Left lung (tissue), 14 donors: ENCODE measurements at places on chromosomes 1 and 21.
A peak's percentile ranks its signal among the peaks of the same experiment; 100 is the strongest.

DNA sequence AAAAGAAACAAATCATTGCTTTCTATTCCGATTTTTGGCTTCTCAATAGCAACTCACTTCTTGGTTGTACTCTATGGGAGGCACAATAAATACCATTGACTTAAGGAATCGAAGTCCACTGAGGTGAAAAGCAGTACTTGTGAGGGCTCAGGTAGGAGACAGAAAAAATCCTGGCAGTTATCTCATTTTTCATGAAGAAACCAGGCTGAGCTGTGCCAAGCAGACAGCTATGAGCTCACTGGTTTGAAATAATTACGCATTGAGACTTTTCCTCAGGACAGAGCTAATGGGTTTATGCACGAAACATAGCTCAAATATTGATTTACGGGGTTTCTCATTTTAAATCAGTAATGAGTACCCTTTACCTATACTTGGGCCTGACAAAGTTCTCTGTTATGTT is 18.5 kb downstream of the COLGALT2 start:
- no peak for DNase-seq

GRCh38 chr1:54972436-54972835 is 8.0 kb upstream of the TMEM61 start:
- DNase-seq: no peak

DNA sequence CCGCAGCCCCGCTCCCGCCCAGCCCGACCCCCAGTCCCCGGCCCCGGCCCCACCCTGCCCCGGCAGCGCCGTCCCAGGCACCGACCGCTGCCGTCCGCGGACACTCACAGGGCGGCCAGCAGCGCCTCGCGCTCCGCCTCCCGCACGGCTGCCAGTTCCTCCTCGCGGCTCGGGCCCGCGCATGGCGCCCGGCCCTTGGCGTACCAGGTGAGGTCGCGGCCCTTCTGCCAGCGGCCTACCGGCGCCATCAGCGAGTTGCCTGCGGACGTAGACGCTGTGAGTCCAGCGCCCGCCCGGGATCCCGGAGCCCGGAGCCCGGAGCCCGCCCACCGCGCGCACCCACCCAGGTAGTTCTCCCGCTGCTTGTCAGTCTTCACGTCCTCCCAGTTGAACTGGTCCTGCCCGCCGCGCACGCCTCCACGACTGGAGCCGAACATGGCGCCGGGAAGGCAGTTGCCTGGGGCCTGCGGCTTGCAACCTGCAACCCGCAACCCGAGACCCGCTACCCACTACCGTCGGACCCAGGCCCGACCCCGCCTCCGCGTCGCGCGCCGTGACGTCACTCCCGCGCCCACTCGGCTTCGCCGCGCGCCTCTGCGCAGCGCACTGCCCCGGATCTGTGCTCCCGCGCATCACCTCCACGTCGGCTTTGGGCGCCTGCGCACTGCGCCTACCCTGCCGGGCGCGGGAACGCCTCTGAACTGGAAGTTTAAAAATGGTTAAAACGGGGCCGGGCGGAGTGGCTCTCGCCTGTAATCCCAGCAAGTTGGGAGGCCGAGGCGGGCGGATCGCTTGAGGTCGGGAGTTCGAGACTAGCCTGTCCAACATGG is at the start of gene C1orf35:
Gene C1orf35, minus strand, starts transcription at position 535 of the 830 bp plus-strand sequence. Its CDS starts 98 bp downstream, at position 437.
- DNase-seq: peak; percentile 97

DNA sequence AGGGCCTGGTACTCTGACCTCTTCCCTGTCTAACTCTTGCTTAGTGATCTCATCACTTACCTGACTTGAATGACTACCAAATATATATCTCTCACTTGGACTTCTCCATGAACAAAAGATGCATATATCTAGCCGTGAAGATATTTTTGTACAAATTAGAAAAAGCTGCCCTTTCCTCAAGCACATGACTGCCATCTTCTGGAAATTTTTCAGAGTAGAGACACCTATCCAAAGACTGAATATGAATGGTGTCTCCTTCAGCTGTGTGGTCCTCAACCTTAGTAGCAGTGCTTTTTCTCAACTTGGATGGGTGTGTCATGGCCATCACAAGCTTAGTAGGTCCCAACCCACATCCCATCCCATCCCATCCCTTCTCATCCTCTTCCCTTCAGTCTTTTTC is 142.3 kb downstream of the DNM3 start:
- DNase-seq: peak; percentile 14

DNA sequence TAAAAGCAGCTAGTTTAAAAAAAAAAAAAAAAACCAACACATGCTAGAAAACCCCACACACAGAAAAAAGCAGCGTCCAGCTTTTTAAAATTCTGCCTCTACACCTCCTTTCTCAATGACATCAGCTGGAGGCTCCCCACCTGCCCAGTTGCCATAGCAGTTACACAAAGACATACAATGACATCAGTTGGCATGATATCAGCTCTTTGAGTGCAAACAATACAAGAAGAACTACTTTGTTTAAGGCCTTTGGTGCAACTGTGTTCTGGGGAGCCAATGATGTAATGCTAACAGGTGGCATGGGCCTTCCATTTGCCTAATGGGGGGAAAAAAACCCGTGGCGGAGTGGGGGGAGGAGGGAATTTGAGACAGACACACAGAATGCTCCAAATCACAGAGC is 32.9 kb downstream of the DUSP10 start:
- DNase-seq: no peak
